ENCODE measurements at places on chromosomes 7 and 10.

GRCh38 chr10:7523656-7524055 is 112.8 kb upstream of the SFMBT2 start:
- no peak for DNase-seq

- DNase-seq = no peak
These were observed 201.3 kb upstream of the CDCA7L start for GRCh38 chr7:22146961-22147512.

- no peak for DNase-seq
These were observed 150.5 kb upstream of the VKORC1L1 start for GRCh38 chr7:65722361-65722792.

GRCh38 chr7:138568655-138569054 is 108.6 kb downstream of the TRIM24 start:
- no peak for DNase-seq

- DNase-seq = no peak
These were observed 173.1 kb downstream of the ITGA8 start for GRCh38 chr10:15546606-15547005.

- DNase-seq = no peak
These were observed 1106.2 kb upstream of the CELF2 start for GRCh38 chr10:9911488-9911887.

DNA sequence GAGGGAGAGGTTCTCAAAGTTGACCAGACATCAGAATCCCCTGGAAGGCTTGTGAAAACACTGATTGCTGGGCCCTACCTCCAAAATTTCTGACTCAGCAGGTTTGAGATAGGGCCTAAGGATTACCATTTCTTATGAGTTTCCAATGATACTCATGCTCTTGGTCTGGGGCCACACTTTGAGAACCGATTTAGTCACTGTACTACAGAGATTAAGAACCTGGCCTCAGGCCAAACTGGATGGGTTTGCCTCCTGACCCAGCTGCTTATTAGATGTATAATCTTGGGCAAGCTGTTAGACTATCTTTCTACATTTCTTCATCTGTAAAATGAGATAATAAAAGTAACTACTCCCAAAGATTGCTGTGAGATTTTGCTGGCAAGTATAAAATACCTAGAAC is 77.1 kb upstream of the SCIN start:
- DNase-seq = no peak

GRCh38 chr10:46514899-46515298 is 41.6 kb downstream of the GPRIN2 start:
- DNase-seq = no peak

GRCh38 chr10:5643346-5644067 is 22.9 kb downstream of the ASB13 start:
- DNase-seq = no peak

DNA sequence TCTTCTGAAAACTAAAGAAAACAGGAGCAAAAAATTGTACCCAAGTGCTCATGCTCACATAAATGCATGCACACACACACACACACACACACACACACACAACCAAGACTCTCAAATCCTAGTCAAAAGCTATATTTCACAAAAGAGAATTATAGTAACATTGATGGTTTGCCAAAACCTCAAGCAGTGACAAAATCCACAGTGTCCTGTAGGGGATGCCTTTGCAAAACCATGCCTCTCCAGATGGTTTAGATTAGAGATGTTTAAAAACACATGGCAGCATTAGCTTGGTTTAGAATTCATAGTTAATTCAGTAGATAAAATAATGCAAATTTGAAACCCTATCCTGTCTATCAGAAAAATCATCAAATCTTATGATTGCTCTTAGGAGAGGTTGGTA is 232.2 kb downstream of the DYNC1I1 start:
- DNase-seq = no peak

GRCh38 chr10:129756912-129757901 is 206.9 kb downstream of the EBF3 start:
- no peak for DNase-seq

- DNase-seq = no peak
These were observed 195.4 kb downstream of the MAD1L1 start for GRCh38 chr7:2037301-2037807.

DNA sequence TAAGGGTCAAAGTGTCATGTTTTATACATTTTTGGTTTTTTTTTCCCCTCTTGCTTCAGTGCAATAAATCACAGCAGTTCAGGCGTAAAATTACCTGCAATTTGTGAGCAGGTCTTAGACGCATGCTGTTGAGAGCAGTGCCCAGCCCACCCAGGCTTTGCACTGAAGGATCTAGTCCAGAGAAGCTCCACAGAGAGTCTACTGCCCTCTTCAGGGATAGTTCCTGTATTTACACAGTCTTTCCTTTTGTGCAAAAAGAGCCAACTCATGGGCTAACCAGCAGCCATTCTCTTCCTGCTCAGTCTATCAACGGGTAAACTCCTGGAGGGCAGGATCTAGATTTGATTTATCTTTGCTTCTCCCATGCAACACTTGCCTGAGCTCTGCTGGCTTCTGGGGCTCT is 82.2 kb upstream of the NAMPT start:
- no peak for DNase-seq

GRCh38 chr10:132891368-132891767 is 51.0 kb downstream of the CFAP46 start:
- no peak for DNase-seq

DNA sequence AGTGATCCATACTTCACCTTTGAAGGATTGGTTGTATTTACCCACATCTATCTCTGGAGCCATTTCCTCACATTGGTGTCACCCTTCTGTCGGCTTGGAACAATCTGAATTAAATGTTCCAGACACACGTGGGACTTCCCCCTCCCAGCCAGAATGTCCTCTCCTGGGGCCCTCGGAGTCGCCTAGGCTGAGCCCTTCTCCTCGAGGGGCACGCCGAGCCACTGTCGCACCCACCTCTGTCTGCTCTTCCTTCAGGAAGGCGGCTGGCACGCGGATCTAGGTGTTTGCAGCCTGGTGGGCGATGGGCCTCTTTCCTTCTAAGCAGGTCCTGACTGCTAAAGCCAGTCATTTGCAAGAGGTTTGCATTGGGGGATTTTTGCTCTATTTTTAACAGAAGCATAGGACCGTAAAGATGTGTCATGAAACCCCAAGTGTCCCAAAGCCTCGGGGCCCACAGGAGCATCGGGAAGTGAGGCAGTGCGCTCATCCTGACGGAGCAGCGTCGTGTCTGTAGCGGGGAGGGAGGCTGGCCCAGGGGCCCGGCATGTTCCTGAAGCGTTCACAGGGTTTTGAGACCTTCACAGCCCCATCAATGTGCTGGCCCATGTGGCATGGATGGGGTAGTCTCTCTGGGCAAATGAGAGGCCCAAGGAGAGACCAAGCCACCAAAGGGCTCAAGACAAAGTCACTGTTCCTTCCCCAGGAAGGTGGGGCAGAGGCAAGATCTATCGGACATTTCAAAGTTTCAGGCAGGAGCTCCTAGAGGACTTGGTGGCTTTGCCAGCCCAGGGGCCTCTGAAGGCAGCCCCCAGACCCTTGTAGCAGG is 86.7 kb downstream of the RGS10 start:
- DNase-seq = no peak

DNA sequence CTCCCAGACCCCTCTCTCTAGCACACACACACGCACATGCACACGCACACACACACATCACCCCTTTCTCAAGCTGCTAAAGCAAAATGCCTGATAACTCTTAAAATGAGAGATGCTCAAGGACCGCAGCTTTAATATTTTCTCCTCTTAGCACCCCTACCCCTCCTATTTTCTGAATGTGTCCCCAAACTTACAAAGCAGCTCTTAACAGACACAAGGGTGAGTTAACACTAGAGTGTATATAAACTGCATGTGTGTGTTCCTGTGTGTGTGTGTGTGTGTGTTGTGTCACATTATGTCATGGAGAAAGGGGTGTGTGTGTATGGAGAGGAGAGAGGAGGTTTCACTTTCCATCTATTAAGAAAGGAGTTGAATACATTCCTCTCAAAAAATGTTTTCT is 1.3 kb downstream of the PTN start:
- no peak for DNase-seq

GRCh38 chr7:42091461-42092291 is 145.3 kb downstream of the GLI3 start:
- DNase-seq = no peak

DNA sequence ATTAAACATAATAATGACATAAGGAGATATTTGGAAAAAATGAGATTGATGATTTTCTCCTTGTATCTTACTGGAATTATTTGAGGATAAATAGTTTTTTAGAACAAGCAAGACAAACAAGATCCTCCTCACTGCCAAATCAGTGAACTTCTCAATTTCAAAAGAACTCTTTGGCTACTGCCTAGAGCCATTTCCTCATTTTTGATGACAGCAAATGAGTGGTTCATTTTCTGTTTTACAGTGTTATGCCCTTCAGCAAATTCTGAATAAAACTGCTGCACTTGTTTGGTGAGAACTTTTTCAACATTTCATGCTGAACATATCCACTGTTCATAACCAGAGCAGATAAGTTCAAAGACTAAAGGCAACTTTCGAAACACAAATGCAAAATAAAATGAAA is 42.5 kb upstream of the AHR start:
- DNase-seq = no peak

- no peak for DNase-seq
These were observed at the start of gene CNTNAP2 for GRCh38 chr7:146116521-146117222. Gene CNTNAP2 (plus strand): TSS chr7:146116801. CDS start chr7:146116877, 76 bp downstream.

- no peak for DNase-seq
These were observed 83.9 kb downstream of the MKX start for GRCh38 chr10:27661514-27662286.

GRCh38 chr7:90552521-90552920 is 43.6 kb upstream of the CDK14 start:
- no peak for DNase-seq

DNA sequence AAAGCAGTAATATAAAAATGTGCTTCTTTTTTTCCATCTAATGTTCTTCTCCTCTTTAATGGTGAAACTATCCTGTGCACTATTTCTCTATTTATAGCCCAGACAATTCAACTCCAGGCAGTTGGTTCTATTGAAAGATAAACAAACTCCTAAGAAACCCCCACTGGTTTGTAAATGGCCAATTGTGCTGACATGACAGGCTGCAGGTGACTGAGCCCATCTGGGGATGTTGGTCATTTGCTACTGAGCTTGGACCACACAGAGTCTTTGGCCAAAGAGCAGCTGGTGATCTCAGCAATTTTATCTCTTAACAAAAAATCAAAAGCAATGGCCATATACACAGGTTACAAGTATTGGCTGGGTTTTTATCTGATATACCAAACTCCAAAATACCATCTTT is 631.8 kb upstream of the CELF2 start:
- DNase-seq = no peak

DNA sequence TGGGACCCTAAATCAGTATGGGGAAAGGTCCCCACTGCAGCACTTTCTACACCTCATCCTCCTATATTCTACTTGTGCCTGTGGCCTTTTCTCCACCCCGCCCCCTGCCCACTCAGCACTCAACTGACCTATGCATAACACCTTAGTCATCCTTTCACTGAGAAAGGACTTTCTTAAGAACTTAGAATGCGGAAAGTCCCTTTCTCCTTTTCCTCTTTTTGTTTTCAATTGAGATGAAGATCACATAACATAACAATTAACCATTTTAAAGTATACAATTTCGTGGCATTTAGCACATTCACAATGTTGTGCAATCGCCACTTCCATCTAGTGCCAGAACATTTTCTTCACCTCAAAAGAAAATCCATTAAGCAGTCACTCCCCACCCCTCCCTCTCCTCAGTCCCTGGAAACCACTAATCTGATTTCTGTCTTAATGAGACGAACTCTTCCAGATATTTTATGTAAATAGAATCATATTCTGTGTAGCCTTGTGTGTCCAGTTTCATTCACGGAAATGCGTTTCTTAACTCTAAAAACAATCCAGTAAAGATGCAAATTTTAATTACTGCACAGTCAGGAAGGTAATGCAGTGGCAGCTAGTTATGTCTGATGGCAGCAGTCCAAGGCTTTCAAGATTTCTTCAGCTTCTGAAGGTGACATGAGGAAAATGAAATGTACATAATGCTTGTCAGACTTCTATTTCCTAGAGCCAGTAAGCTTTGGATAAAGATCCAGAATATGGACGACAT is 41.7 kb downstream of the FAS start:
- peak; percentile 59 for DNase-seq

DNA sequence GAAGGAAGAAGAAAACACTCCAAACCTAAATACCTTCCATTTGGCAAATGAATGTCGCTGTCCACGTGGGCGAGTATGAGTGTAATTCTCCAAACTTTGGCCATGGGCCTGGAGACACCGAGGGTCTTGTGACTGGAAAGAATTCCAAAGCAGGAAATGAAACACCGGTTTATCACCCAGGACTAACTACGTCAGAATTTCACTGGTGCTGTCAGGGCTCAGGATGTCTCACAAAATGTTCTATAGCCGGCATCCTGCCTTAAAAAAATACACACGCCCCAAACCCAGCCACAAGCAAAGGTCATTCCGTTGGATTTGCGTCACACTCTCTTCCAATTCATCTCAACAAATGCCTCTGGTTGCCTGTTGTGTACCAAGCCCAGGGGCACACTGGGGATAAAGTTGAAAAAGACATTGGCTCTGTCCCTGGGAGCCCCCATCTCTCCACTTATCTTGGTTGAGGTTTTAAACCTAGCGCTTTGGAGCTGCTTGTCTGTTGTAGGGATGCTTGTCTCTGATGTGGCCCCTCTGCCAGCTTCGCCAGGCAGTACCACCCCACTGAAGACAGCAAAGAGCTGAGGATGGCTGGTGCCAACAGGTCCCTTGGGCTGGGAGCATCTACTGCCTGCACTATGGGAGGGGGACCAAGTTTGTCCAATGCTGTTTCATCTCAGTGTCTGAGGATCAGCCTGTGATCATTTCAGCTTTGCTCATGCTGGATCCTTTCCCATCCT is 31.2 kb downstream of the GSTO2 start:
- peak; percentile 93 for DNase-seq

DNA sequence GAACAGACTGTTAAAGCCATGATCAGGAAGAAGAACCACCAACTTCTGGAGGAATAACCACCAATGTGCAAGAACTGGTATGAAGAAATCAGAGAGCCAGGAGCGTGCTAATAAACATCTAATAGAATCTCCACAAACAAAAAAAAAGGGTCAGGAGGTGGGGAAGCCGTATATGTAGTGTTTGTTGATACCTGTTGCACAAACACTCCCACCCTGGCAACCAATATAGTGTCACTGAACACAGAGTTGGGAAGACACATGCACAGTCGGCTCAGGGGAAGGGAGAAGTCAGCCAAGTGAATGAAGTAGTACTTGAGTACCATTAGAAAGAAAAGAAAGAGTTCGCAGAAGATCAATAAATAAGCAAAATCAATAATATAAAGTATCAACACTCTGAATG is 400.1 kb downstream of the PARD3 start:
- no peak for DNase-seq

- DNase-seq = no peak
These were observed 9.5 kb downstream of the GPR146 start for GRCh38 chr7:1053816-1054370.

- no peak for DNase-seq
These were observed 10.3 kb downstream of the MAT1A start for GRCh38 chr10:80279146-80279545.

Data from AG04449 (cell line).